ENCODE measurements at places on chromosomes 5 and 9.

DNA sequence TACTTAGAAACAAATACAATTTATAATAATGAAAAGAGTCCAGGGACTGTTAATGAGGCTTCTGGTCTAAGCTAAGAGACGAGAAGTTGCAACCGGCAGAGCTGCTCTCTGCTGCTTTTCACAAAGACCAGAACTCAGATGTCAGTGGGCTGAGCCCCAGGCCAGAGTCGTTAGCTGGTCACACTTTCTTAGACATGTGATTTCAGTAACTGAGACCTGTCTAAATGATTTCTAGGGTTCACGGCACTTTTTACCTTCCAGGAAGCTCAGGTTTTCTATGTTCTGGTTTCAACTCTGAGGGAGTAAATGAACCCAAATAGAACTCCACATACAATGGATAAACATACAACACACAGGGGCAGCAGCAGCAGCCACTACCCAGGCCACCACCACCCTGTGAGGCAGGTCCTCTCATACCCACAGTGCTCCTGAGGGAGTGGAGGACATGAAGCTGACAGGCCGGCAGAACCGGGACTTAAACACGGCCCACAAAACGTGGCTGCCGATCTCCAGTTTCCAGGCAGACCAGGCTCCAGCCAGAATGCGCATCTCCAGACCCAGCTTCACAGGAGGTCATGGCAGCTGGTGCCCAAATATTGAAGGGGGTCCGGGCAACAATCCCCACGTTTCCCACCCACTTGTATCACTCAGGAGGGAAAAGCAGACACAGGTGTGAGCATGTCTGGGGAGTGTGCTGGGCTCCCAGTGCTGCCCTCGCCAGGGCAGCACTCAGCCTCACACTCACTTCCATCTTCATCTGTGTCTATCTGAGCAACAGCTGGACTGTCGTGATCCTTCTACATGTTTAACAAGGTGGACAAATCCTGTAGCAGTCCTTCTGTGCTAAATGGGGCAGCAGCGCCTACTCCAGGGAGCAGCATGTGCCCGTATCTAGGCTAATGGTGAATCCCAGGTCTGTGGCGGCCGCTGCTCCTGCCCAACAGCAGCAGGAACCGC is 38.8 kb downstream of the IARS1 start:
- DNase-seq, result no peak

GRCh38 chr5:18503797-18504328 is 869.6 kb downstream of the TAF11L14 start:
- DNase-seq, result no peak

GRCh38 chr9:16637218-16637617 is 233.3 kb downstream of the BNC2 start:
- DNase-seq, result no peak

- DNase-seq, result no peak
These were observed 13.2 kb upstream of the ADRA1B start for GRCh38 chr5:159903131-159903530.

DNA sequence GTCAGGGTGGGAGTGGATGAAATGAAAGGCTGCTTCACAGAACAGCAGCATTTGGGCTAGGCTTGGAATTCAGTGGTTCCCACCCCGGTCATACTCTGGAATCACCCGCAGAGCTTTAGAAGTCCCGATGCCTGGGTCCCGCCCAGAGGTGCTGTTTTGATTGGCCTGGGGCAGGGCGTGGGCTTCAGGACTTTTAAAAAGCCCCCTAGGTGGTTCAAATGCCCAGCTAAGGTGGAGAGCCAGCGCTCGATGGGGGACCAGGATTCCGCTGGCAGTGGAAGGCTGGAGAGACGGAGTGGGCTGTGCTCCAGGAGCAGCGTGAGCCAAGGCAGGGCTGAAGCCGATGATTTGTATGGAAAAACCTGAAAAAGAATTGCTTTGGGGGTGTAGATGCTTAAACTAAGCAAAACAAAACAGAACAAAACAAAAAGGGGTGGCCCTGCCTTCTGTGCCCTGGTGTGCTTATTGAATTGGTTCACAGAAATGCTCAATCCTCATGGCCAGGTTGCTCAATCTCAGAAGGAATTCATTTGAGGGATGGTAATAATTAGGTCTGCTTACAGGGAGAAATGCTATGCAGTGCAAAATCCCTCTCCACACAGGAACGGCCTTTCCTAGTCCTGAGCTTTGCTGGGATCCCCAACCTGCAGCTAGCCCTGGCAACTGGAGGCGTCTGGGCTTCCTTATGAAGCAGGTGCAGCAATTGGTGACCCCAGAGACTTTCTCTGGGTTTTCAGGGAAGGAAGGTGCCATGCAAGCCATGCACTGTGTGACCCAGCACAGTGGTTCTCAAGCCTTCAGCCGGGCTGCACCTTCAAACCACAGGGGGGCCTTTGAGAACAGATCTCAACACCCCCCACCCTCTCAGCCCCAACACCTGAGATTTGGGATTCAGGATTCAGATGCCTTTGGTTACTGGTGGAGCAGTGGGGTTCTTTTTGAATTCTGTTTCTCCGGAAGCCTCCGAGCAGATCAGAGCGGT is 174.0 kb upstream of the ZNF618 start:
- DNase-seq, result no peak

DNA sequence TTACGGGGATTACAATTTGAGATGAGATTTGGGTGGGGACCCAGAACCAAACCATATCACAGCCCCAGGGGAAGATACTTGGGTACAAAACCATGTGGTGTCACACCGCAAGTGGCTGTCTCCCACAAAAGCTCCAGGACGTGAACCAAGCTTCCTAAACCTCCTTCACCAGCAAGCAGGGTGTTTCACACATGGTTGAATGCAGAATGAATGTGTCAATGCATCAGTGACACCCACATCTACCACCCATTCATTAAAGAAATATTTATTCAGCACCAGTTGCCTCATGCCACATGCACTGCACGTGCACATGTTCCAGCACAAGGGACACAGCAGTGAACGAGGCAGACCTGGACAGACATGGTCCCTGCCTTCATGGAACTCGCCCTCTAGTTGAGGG is 70.9 kb upstream of the SPOCK1 start:
- no peak for DNase-seq

DNA sequence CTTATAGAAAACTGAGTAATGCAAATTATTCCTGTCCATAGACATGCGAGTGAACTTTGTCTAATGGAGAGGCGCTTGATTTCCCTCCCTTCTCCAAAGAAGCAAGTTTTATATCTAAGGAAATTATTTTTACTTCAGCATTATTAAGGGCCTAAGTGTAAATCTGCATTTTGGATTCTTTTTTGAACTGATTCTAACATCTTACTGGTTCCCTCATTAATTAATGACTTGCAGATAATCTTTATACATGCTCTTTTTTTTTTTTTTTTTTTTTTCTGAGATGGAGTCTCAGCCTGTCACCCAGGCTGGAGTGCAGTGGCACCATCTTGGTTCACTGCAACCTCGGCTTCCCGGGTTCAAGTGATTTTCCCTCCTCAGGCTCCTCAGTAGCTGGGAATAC is 209.5 kb downstream of the TLE4 start:
- DNase-seq, result no peak

GRCh38 chr5:90792725-90793124 is 234.1 kb downstream of the ADGRV1 start:
- DNase-seq, result no peak

- no peak for DNase-seq
These were observed 40.7 kb downstream of the WDR36 start for GRCh38 chr5:111132731-111133435.

DNA sequence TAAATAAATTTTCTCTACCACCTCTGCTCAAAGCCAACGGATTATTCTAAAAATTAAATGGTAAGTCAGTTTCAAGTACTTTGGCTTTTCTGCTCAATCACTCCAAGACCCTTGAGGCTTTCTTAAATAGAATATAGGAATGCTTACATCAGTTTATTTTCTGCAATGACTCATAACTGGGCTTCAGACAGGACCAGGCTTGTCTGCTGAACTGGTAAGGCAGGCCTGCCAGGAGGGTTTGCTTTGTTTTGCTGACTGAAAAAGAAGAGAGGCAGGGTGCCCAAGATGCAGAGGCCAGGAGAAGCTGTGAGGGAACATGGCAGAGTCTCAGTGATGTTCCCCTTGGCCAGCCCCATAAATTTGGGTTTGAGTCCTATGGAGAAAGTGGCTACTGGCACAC is 60.3 kb upstream of the EPB41L4A start:
- DNase-seq, result peak; percentile 31

- no peak for DNase-seq
These were observed 83.4 kb upstream of the IQGAP2 start for GRCh38 chr5:76319673-76320072.

DNA sequence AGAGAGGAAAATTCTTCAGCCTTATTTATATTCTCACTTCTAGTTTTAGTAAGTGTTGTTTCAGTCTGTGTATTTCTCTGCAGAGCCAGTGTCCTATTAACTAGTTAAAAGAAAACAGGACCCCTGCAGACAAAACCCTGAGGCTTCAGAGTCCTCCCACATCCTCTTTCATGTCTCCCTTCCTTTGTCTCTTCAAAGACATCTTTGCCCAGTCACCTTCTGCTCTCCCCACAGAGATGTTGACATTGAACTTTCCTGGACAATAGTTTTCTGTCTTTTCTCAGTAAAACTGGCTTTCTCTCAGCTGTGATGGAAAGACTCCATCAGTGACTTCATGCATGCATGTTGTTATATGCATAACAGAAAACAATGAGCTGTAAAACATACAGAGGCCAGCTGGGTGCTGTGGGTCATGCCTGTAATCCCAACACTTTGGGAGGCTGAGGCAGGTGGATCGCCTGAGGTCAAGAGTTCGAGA is 20.2 kb downstream of the GRAMD2B start:
- DNase-seq, result no peak

- DNase-seq, result no peak
These were observed 16.1 kb upstream of the ZNF462 start for GRCh38 chr9:106846857-106847256.

DNA sequence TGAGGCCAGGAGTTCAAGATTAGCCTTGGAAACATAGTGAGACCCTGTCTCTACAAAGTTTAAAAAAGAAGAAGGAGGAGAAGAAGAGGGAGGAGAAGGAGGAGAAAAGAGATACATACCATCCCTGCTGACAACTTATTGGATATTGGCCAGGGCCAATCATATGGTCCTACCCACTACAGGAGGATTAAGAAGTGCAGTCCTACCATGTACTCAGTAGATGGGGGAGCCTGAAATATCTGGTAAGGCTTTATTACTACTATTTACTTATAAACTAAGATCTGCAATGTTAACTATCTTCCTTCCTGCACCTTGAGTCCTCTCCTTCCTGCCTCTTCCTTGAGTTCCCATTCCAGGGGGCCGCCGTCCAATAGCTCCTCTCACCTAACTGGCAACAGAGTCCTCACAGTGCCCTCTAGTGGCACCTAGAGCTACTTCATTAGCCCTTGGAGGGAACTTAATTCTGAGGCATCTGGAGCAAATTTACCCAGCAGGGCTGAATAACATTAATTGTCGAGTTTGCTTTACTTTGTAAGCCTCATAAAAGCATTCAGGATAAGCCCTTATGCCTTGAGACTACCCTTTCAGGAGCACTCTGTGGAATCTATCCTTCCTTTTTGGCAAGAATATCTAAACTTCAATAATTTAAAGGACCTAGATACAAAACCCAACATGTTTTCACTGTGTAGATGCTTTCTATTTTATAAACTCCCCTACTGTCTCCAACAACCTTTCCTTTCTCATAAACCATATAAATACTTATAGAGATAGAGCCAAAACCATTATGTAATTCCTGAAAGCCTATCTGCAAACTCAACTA is 39.1 kb upstream of the RANBP6 start:
- DNase-seq, result peak; percentile 10

DNA sequence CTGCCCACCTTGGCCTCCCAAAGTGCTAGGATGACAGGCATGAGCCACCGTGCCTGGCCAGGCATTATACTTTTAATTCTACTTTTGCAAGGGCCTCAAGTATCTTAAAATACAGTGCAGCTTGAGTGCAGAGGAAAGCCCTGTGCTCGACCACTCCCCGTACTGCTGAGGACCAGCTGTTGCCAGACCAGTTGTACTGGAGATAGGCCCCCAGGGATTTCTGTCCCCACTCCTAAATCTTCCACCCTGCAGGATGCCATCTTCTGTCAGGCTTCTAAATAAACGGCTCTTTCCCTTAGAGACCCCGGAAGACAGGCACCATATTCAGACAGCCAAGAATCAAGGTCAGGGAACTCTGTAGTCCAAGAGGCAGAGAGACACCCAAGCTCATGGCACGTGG is 16.6 kb upstream of the PSMD5 start:
- no peak for DNase-seq

DNA sequence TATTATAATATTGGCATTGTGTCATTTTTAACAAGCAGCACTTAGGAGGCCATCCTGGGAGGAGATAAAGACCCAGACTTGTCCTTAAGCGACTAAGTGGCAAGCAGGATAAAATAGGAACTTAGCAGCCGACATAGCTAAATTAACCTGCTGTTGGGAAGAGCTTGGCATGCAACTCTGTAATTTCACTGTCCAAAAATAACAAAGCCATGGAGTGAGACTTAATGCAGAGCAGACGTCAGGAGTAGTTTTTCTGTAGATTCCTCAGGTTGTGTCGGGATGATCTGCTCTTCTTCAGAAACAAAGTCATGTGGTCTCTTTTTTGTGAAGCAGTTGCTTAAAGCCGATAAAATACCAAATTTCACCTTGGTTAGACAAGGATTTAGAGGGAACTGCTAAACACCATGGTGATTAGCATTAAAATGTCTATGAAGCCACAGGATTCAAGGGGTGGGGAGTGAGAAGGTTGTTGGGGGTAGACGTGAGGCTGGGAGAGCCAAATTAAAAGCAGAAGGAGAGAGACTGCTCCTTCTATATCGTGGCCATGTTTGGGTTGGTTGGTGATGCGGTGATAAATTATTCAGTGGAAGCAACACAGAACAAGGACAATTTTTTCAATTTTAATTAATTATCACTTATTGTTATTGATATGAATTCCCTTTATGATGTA is 303.0 kb downstream of the CSNK1G3 start:
- DNase-seq, result peak; percentile 73

GRCh38 chr9:118829334-118829733 is 539.9 kb downstream of the BRINP1 start:
- no peak for DNase-seq

- no peak for DNase-seq
These were observed 241.8 kb downstream of the TRIM32 start for GRCh38 chr9:116928884-116929283.

DNA sequence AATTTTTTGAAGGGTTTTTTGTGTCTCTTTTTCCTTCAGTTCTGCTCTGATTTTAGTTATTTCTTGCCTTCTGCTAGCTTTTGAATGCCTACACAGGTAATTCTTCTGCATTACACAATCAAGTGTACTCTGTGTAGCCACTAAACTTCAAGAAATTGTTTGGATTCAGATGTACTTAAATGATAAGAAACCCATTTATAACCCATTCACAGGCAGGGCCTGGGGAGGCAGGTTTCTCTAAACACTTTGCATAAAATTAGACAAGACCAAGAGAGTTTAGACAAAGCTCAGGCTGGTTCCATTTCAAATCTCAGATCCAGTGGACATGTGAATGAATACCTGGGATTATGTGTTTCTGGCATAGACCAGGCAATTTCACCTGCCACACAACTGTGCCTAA is 41.3 kb upstream of the SEMA5A start:
- DNase-seq, result no peak

GRCh38 chr5:142913728-142914338 is 143.7 kb downstream of the ARHGAP26 start:
- DNase-seq, result no peak

- DNase-seq, result no peak
These were observed 244.6 kb downstream of the KIF4B start for GRCh38 chr5:155258161-155258560.

- no peak for DNase-seq
These were observed 469 bp downstream of the AGTPBP1 start for GRCh38 chr9:85741095-85741874.
